ENCODE measurements at places on chromosomes 4 and X. TPM values are rescaled to one million over a fixed set of nuclear protein-coding genes. Genes with fewer than 3 reads are reported as not detected.

The XK gene
- 11.0 TPM for total RNA-seq

The SORCS2 gene
- total RNA-seq, result 1.2 TPM

The COL4A6 gene
- 9.8 TPM for total RNA-seq

The PCSK1N gene
- not detected for total RNA-seq

The SOWAHB gene
- total RNA-seq, result not detected

The PABPC1L2A gene
- total RNA-seq, result not detected

The NEIL3 gene
- total RNA-seq, result 0.11 TPM

The HPGDS gene
- total RNA-seq, result 2.3 TPM

The ABLIM2 gene
- total RNA-seq, result 43.5 TPM

The FABP2 gene
- total RNA-seq, result not detected

The TCEAL4 gene
- total RNA-seq, result 60.4 TPM

The GPR119 gene
- not detected for total RNA-seq

DNA sequence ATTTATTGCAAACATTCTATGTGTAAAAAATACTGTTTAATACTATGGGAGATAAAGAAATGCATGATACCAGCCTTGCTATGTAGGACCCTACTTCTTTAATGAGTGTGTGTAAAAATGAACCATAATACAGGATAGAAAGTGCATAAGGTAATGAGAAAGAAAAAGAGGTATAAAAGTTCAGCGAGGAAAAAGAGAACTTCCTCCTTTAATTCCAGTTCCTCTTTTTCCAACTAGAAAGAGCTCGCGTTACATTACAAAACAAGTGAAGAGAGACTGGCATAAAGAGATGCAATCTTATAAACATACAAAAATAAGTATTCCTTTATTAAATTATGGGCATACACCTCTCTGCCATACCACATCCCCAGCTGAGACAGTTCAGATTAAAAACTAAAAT is 77.4 kb downstream of the ANKRD17 start:
- no peak for DNase-seq

DNA sequence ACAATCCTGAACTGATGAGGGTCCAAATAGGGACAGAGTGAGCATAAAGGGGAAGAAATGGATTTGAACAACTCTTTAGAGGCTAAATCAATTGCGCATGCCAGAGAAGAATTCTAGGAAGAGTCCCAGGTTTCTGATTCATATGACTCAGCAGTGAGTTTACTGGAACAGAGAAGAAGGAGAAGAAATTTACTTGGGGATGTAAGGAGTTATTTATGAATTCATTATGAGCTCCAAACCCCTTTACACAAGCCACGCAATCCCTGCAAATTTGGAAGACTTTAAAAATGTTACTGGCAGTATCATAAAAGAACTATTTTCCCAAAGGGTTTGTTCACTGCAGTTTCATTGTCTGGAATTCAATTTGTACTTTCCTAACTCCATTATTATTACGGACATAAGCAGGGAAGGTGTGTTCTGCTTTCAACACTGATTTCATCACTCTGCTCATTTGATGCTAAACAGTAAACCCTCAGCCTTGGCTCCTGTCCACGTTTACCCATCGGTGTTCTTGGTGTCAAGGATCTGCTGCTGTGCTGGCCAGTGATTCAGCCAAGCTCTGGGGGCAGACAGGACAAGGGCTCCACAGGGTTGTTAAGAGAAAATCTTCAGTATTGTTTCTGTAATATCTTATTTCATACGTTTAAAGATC is 273.7 kb downstream of the HNRNPD start:
- DNase-seq, result no peak

- no peak for DNase-seq
Observed at GRCh38 chr4:149980121-149980682, 98.0 kb upstream of the DCLK2 start.

DNA sequence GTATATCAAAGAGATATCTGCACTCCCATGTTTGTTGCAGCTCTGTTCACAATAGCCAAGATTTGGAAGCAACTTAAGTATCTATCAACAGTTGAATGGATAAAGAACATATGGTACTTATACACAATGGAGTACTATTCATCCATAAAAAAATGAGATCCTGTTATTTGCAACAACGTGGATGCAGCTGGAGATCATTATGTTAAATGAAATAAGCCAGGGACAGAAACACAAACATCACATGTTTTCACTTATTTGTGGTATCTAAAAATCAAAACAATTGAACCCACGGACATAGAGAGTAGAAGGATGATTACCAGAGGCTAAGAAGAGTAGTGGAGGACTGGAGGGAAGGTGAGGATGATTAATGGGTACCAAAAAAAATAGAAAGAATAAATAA is 14.2 kb downstream of the IQCM start:
- DNase-seq, result no peak

DNA sequence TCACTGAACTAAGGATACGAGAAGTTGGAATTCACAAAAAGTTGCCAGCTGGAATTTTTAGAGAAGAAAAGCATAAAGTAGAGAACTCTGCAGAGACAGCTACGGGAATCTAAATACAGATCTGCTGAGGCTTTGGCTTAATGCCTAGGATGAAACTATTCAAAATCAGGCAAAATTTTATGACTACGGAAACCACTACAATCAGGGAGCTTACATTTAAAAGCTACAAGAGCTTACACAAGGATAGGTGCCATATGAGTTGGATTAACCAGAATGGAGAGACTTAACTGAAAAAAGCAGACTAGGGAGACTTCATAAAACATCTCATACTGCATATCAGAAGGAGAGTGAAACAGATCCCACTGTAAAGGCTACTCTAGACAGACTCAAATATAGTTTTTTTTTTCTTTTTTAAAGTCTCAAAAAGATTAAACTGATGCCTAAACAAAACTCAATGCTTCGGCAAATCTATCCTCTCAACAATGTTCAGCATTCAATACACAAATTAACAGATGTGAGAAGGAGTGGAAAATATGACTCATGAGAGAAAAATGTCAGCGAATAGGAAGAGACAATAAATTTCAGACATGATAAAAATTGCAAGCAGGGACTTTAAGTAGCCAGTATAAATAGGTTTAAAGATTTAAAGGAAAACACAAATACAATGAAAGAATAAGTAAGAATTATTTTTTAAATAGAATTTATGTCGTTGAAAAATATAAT is 586.1 kb downstream of the FSTL5 start:
- DNase-seq, result no peak

- DNase-seq, result no peak
Observed at GRCh38 chrX:149979126-149979644, 40.9 kb upstream of the EOLA2 start.

- no peak for DNase-seq
Observed at GRCh38 chrX:48474127-48474526, 1.9 kb upstream of the FTSJ1 start.

DNA sequence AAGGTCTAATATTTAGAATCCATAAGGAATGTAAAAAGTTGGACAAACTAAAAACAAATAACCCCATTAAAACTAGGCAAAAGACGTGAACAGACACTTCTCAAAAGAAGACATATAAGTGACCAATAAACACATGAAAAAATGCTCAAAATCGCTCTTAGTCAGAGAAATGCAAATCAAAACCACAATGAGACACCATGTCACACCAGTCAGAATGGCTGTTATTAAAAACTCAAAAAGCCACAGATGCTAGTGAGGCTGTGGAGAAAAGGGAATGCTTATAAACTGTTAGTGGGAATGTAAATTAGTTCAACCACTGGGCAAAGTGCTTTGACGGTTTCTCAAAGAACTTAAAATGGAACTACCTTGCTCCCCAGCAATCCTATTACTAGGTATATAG is 674.3 kb upstream of the MAGEB2 start:
- no peak for DNase-seq

DNA sequence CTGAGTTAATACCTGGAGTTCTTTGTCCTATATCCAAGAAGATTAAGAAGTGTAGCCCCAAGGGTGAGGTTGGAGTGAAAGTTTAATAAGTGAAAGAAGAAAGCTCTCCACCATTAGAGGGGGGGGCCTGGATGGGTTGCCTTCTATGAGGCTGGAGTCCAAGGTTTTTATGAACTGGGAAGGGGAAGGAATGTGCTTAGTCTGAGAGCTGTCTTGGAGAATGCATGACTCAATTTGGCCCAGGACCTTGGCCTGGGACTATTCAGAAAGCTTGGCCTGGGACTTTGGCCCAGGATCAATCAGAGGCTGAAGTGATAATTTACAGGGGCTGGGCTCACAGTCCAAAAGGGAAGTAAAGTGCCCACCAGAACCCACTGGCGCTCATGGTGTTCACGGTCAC is 1049.0 kb upstream of the GRIA3 start:
- no peak for DNase-seq

- no peak for DNase-seq
Observed at GRCh38 chr4:29276150-29276549, 1444.0 kb upstream of the PCDH7 start.

- no peak for DNase-seq
Observed at GRCh38 chrX:2894885-2895292, 34.2 kb downstream of the ARSD start.

DNA sequence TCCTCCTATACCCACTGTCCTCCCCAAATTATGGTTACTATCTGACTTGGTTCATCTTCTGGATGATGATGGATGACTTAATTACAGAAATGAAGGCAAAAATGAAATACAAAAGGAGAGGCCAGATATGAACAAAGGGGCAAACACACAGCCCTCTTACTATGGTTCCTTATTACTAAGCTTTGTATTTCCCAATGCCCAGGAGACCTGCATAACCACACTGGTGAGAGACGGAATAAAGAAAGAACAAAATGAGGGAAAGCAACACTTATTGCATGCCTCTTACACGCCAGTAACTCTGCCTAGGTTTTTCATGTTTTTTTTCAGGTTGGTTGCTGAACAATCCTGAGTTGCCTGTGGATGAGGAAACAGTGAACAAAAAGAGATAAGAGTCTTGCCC is 120.5 kb downstream of the SLC10A7 start:
- no peak for DNase-seq

GRCh38 chr4:108173599-108174057 is 4.9 kb upstream of the LEF1 start:
- DNase-seq, result no peak

- DNase-seq, result no peak
Observed at GRCh38 chrX:55484948-55485347, 4.7 kb downstream of the USP51 start.

DNA sequence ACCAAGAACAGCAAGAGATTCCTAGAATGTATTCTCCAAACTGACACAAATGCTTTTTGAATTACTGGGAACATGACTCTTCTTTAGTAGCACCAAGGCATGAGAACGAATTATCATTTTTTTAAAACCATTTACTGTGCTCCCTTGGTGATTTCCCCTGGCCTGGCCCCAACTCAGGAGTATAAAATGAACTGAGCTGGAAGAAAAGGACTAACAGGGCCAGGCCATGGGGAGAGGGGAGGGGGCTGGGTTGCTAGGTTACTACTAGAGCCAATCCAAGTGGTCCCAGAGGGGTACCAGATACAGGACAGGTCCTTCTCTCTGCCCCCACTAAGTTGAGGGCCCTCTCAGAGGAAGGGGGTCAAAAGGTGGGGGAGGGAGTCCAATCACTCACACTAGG is 23.1 kb downstream of the SASH3 start:
- DNase-seq, result no peak

DNA sequence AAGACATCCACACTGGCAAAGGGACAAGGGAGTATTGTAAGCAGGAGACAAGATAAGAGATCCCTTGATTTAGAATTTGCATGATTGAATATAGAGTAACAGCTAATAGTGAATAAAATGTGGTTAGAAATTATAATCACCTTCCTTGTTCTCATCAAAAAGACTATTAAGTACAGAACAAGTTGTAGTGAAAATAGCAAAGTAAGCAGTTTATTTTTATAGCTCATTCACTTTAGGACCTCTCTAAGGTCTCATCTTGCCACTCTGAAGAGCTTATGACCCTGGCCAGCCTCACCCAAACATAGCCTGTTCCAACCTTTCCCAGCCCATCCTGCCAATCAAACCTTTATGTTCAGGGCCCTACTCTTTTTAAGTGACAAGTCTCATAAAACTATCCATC is 30.6 kb downstream of the MID2 start:
- no peak for DNase-seq

DNA sequence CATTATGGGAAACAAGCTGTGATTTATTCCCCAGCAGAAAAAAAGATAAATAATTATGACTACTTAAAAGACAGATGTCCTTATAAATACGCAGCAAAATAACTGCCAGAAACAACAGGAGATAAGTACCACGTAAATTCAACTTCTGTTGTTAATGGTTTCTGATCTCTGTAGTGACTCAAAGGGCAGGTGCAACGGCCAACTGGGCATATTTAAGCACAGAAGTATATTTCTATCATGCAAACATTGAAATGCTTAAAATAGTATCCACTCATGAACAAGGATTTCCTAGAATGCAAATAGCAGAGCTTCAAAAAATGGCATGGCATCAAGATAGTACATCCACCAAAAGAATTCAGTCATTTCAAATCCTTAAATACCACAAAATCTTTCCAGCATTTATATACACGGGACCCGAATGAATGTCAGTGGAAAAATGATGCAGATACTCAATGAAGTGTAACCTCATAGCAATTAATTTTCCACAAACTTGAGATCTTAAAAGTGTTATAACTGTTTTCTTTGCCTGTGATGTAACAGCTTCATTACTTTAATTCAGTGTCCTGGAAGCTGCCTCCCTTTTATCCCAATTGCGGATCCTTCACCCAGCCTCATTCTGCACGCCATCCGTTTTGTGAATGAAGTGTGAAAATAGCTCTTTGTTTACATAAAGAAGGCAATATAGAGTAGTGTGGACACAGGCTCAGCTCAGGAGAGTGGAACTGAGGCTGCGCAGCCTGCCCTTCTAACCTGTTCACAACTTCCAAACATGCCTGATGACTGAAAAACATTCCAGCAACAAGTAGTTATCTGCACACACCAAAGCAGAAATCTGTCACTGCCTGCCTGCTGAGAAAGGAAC is 10.2 kb downstream of the PDGFC start:
- no peak for DNase-seq

DNA sequence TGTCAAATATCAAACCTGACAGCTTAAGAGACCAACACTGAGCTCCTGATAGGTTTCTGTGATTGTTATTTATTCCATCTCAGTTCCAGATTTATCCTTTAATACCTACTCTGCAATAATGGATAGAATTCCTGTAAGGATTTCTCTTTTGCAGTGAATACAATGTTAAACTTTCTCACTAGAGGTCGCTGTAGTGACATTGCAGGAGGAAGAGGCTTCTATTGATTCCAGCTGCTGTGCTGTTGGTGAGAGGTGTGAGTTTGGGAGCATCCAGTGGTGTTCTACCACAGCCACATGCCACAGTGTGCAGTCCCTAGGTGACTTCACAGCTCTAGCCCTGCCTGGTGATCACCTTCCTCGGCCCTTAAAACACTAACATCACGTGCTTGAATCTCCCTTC is 34.6 kb upstream of the DCAF8L2 start:
- DNase-seq, result no peak

DNA sequence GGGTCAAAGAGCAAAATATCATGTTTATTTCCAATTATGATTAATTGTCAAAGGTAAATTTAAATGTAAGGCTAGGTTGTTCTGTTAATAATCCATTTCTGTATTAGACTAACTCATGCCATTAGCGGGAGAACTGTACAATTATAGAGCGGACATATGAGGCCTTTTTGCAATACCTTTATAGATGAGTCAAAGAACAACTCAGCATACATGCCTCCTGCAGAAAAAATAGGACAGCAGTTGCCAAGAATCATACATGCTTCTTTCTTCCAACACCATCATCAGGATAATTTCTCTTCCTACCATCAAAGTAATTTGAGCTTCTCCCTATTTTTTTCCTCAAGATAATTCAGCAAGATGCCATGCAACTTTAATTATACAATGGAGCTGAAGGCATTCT is 917.8 kb downstream of the ADGRL3 start:
- DNase-seq, result no peak

Data from left ventricle myocardium inferior (tissue), 1 donor.